ENCODE measurements at places on chromosomes 11 and 22.

DNA sequence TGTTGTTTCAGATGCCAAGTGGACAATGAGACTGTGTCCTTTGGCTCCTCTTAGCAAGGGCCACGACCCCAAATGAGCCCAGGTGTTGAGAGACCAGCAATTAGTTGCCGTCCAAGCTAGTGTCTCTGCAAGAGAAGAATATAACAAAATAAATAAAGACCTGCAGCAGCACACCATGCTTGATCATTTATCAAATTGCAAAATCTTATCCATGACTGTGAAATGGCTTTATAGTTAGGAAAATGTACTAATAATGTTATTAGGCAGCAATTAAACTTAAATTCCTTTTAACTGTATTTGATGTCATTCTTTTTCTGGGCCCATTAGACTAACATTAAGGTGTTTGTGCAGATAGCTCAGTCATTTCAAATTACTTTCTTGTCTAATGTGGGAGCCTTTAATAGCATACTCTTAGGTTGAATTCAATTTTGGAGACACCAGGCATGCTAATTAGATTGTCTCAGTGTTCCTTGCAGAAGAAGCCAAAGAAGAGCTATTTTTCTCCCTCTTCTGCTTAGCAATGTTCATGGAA lies 176.1 kb downstream of the RRAS2 start:
- DNase-seq = no peak

- DNase-seq = no peak
These were observed 44.5 kb downstream of the TRIOBP start for GRCh38 chr22:37741312-37741795.

GRCh38 chr11:56706486-56706885 lies 7.6 kb downstream of the OR9G1 start:
- DNase-seq = no peak

- DNase-seq = no peak
These were observed 9.9 kb downstream of the B3GAT1 start for GRCh38 chr11:134401825-134402809.

DNA sequence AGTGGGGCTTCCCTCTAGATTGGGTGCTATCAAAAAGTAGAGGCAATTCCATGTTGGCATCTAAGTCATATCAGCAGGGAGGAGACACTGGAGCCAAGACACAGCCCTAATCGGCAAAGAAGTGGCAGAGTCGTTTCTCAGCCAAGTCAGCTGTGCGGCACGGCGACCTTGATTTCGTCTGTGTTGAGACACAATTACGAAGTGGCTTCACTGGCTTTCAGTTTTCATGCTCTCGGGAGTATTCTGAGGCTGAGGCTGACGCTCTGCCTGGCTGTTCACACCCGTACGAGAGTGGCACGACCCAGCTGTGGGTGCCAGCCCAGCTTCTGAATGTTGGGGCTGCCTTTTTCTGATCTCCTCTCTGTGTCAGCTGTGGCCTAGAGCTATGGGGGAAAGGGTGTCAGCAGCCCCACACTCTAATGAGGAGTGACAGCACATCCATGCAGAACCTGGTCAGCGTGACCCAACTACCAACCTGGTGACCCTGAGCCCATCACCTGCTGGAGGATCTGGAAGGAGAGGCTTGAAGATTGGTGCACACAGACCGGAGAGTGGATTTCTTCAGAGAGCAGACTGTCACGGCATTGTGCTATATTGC lies 105.7 kb upstream of the TMEM45B start:
- DNase-seq = no peak

DNA sequence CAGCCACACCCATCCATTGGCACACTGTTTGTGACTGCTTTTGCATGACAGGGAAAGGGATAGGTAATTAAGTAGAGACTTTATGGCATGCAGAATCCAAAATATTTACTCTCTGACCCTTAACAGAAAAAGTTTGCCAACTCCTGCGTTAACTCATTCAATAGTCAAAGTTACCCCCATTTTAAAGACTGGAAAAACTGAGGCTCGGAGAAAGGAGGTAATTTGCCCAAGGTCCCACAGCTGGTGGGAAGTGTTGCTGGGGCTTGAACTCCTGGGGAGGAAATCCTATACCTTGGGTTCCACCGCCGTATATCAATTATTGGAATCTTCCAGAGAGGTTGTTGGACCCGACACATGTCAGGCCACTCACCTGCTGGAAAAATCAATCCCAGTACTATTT lies 29.9 kb downstream of the MN1 start:
- no peak for DNase-seq

- DNase-seq = no peak
These were observed 16.7 kb downstream of the PHLDA2 start for GRCh38 chr11:2912498-2912897.

DNA sequence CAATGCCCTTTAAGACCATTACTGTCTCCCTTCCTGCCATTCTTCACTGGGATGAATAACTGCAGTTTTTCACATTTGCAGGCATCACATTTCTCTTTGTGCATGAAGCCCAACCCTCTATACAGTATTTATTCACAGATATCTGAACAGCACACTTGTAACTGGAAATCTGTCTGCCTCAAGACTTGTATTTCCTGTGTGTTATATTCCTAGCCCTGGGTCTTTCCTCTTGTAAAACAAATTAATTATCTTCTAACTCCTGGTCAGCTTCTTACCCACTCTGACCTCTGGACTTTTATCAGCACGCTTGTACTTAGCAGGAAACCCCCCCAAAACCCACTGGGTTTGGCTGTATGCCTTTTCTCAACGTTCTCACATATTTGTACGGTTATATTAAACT lies 2.0 kb downstream of the CSRP3 start:
- DNase-seq = no peak

DNA sequence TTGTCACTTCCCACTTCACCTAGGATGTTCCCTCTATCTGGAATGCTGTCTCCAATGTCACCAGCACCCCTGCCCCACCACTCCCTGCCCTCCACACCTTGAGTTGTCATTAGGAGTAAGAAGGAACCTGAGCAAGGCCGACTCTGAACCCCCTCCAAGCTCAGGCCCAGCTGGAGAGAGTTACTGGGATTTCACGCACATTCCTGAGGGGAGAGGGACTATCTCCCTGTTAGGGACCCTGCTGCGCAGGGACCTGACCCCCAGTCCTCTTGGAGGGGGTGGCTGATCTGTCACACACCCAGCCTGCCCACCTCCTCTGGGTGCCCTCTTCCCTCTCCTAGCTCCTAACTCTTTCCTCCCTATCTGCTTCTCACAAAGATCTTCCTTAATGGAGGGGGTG lies 81.7 kb downstream of the NECTIN1 start:
- DNase-seq = no peak

- DNase-seq = no peak
These were observed 1559.9 kb upstream of the TENM4 start for GRCh38 chr11:81000735-81001134.

DNA sequence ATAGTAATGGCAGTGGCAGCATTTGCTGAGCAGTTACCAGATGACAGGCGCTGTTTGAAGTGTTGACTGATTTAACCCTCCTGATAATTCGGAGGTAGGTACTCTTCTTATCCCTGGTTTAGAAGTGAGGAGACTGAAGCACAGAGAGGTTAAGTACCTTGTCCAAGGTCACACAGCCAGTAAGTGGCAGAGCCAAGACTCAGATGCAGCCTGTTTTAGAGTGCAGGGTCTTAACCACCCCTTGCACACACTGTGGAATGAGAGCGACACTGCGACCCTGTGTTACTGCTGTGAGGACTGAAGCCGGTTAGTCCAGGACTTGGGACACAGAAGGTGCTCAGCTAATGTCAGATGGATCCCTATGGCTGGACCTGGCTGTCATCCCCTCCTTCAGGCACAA lies 34.7 kb downstream of the DAGLA start:
- DNase-seq = no peak

DNA sequence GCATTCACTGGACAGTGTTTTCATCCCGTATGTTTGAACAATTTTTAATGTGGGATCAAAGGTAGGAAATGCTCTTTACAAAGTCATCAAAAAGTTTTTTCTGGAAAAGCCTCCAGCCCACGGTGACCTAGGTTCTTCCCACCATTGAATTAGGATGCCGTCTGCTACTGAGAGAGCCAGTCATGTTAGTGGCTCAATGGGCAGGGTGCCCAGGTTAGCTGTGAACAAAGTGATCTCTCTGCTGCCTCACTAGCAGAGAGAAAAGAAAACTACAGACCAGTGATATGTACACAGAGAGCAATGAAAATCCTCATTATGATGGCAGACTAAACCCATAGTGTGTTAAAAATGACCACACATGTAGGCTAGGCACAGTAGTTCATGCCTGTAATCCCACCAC lies 32.4 kb downstream of the KCNQ1 start:
- DNase-seq = no peak

- DNase-seq = no peak
These were observed 15.9 kb downstream of the PRSS23 start for GRCh38 chr11:86816251-86816726.

- no peak for DNase-seq
These were observed 16.9 kb upstream of the TCF20 start for GRCh38 chr22:42287174-42287890.

GRCh38 chr11:125086633-125087296 lies 23.7 kb downstream of the SLC37A2 start:
- no peak for DNase-seq

DNA sequence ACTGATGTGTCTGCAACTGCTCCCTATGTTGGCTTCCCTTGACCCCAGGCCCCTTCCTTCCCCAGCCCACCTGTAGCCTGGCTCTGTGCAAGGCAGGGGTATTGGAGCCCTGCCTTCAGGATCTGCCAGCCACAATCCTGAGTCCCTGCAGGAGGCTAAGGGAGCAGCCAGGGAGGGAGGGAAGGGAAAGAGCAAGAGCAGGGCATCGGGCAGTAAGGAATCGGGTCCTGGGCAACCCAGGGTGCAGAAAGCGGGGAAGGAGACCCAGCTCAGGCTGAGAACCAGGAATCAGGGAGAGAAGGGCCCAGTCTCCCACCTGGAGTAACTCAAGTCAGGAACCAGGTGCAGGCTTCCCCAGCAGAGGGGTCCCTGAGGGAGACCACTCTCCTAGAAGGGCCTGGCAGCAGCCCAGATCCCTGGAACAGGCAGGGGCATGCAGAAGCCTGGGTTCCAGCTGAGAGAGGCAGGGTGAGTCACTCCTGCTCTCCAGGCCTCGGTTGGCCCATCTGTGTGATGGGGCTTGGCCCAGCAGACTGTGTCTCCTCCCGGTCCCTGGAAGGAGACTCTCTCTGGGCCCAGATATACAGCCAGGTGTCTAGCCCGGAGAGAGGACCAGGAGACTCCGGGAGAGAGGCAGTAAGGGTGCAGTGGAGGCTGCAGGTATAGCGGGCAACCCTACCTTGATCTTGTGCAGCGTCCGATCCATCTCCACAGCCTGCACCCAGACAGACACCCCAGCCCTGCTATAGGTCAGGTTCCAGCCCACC lies 13.4 kb downstream of the STARD10 start:
- no peak for DNase-seq

DNA sequence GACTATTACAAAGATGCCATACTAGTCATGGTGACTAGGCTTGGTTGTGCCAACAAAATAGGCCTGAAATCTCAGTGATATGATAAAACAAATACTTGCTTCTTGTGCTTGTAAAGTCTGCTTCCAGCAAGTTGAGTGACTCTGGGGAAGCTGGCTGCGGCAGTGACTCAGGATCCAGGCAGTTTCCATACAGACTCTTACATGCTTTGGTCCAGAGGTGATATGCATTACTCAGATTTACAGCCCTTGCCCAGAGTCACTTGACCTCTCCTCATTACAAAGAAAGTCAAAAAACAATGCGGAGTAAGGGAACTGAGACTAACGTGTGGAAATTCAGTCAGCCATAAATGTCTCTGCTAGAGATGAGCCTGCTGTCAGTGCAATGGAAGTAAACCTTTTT lies 387.5 kb downstream of the KCNA4 start:
- no peak for DNase-seq

DNA sequence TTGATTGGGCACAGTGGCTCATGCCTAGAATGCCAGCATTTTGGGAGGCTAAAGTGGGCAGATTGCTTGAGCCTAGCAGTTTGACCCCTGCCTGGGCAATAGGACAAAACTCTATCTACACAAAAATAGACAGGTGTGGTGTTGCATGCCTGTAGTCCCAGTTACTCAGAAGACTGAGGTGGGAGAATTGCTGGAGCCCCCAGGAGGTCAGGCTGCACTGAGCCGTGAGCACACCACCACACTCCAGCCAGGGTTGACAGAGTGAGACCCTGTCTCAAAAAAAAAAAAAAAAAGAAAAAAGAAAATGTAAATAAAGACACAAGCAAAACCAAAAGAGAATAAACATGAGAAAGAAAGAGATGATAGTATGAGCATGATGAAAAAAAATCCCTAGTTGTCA lies 802.4 kb upstream of the ANO3 start:
- no peak for DNase-seq

- no peak for DNase-seq
These were observed 19.4 kb upstream of the CTSD start for GRCh38 chr11:1782831-1783724.

DNA sequence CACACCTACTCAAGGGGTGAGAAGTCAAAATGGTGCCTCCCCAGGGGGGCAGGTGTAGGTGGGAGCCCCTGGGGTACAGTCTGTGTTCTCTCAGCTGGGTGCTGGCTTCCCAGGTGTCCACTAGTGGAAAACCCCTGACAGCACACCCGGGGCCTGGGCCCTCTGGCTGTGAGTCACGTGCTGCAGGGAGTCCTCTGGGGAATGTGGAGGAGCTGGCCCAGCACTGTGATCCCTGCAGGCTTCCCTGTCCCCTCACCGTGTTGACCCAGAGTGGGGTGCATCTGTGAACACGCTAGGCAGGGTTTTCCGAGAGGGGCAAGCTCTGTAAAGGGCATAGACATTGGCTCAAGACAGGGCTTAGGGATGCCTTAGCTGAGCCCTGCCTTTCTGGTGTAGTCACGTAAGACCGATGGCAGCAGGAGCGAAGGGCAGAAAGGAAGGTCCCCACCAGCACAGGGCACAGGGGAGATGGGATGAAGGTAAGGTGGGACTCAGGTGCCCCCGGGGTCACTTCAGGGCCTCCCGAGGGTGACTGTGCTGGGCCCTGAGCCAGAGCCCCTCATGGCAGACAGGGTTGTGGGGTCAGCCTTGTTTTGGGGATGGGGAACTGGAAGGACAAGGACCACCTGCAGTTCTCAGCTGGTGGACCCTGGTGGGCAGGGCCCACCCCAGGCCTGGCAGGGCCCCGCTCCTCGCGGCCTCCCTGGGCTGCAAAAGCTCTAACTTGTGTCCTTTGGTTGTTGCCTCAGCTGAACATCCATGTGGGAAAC lies 14.1 kb downstream of the DERL3 start:
- DNase-seq = no peak

DNA sequence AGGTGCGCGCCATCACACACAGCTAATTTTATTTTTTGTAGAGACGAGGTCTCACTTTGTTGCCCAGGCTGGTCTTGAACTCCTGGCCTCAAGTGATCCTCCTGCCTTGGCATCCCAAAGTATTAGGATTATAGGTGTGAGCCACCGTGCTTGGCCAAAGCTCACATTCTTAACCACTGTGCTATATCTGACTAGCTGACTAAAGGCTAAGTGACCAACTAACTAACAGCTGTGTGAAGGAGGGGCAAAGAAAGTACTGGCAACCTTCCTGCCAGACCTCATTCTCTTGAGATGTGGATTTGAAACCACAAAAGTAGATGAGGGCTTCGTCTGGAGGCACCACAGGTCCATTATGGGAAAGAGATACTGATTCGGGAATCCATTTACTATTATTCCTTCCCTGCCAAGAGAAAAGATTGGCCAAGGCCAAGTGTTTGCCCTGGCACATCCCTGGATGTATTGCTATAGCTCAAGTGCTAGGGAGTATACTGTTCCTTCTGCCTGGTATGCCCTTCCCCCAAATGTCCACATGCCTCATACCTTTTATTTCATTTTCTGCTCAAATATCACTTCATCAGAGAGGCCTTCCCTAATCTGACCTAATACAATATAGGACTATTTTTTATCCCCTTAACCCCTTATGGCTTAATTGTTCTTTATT lies 52.7 kb upstream of the RRM1 start:
- no peak for DNase-seq
